ENCODE measurements at places on chromosomes 5 and 9.

DNA sequence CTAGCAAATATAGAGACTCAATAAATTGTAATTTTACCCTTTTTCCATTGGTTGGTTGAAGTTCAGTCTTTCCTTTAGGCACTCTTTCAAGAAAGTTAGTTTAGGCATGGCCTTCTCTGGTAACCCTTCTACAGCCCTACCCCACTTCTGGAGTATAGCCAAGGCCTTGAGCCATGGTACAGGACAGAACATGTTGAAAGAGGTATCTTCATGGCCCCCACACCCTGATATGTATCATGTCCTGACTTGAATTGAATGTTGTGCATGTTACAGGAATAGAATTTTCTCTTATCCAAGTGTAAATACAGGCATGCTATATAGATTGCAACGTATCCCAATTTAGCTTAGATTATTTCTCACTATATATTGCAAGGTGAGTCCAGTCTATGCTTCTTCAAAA, 175.6 kb downstream of the CD180 start:
- DNase-seq = no peak

DNA sequence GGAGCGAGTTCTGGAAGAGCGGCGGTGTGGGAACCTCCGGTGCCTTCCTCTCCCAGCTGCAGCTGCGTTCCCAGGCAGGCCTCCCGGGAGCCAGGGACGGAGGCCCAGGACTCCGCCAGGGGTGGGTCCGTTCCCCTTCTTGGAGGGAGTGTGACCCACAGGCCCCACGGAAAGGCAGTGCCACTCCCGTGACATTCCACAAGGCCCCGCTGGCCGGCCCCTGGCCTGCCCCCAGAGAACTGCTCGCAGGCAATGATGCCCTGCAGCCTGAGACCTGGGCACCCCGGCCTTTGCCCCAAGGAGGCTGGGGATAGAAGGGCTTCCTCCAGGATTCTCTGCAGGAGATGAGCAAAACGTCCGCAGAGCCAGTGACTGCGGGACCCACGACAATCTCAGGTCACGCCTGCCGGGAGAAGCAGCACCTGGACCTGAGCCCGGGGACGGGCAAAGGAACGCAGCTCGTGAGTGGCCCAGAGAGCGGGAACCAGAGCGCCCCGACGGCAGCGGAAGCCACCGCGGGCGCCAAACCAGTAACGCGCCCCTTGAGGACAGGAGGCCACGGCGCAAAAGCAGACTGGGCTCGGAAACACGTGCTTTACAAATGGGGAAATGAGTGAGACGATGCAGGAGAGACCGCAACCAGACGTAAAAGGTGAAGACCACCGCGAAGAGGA, 9.3 kb downstream of the OBP2B start:
- no peak for DNase-seq

GRCh38 chr5:57611177-57611576, 128.6 kb upstream of the ACTBL2 start:
- no peak for DNase-seq

- no peak for DNase-seq
These were observed 869.0 kb downstream of the TLE4 start for GRCh38 chr9:80440724-80441123.

GRCh38 chr5:179132586-179133355, 72.6 kb downstream of the ZNF354C start:
- no peak for DNase-seq

- no peak for DNase-seq
These were observed 160.5 kb upstream of the MSX2 start for GRCh38 chr5:174563899-174564298.

GRCh38 chr5:110785356-110785755, 46.5 kb downstream of the SLC25A46 start:
- DNase-seq = no peak
